Stimulated activated CD4-positive, alpha-beta T cell treated with anti-CD3 and anti-CD28 coated beads, Interleukin-15, amount 100 ng/mL, for 1 hour (primary cell): ENCODE measurements at places on chromosomes 6 and 20.

- no peak for DNase-seq
Observed at GRCh38 chr20:64256282-64256935, 861 bp downstream of the PCMTD2 start.

DNA sequence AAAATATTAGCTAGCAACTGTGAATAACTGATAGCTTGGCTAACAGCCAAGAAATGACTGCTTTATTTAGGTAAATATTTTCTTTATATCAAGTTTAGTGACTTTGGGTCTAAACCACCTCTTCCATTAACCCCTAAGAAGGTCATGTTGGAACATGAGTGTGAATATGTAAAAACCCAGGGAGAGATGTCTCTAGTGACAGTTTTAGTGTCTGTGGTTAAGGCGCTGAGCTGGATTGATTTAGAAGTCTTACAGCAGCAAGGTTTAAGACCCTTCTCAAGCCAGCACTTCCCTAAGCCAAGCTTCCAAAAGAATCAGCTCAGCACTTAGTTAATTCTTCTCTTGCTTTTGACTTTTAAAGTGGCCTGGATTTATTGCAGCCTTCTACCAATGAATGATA lies 11.4 kb upstream of the SIRT5 start:
- DNase-seq: no peak

- no peak for DNase-seq
Observed at GRCh38 chr6:168939796-168940195, 313.9 kb downstream of the THBS2 start.

- no peak for DNase-seq
Observed at GRCh38 chr6:27553123-27553904, 80.4 kb upstream of the ZNF184 start.

DNA sequence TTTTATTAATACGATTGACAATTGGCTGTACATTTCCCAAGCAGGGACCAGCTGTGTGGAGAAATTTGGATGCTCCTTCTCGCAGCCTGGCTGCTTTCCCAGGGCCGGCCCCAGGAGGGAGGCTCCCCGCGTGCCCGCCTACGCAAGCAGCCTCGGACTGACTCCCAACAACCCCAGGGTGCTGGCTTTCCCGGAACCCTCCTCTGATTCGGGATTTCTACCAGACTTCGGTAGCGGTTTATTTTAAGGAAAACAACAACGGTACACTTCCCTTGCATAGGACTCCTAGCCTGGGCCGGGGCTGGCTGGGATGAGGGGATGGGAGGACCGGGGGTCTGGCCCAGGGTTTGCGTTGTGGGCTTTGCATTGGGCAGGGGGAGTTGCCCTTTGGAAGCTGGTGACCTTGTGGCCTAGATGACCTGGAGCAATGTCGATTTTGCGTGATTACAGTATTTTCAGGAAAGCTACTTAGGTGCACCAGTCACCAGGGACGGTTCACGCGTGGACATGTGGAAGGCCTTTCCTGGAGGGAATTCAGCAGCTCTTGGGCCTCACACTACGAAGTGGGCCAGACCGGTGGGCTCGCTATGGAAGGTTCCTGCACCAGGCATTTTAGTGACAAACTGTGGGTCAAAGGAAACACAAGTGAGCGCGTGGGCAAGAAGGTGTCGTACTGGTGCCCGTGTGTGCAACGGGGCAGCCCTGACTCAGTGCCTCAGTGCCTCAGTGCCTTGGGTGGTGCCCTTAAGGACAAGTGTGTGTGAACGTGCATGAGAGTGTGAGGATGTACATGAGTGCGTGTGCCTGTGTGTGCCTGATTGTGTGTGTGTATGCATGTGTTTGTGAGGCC lies 20.7 kb upstream of the PHACTR3 start:
- DNase-seq: no peak

- DNase-seq: no peak
Observed at GRCh38 chr20:41344477-41344876, 3.9 kb downstream of the LPIN3 start.

- DNase-seq: no peak
Observed at GRCh38 chr6:10402648-10403311, 12.1 kb downstream of the TFAP2A start.

DNA sequence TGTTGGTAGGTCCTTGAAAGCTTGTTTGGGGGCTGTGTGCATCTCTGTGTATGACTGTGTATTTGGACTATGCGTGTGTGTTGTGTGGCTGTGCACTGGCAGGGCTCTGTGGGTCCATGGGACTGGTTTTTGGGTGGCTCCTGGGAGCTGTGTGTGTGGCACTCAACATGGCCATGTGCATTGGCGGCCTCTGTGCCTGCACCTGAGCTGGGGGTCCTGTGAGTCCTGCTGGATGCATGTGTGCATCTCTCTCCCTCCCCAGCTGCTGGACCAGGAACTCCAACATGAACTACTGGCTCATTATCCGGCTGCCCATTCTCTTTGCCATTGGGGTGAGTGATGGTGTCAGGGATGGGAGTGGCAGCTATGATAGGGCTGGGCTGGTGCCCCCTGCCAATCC lies 30.1 kb downstream of the GLP1R start:
- DNase-seq: no peak

- DNase-seq: no peak
Observed at GRCh38 chr6:5936631-5937030, 70.1 kb downstream of the NRN1 start.

DNA sequence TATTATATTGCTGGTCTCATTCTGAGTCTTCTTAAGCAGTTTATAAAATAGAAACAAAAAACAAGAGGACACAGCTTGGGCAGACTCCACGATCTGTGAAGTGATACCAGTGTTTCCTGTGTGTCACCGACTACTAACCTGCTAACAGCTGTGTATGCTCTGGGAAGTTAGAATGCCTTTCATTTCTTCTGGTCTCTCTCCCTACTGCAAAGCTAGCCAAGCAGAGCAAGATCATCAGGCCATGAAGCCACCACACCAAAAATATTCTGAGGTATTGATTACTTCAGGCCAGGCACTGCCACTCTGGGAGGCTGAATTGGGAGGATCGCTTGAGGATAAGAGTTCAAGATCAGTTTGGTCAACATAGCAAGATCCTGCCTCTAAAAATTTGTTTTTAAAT lies 46.9 kb upstream of the SMIM29 start:
- DNase-seq: no peak

- DNase-seq: no peak
Observed at GRCh38 chr6:148287623-148288333, 54.9 kb upstream of the SASH1 start.

GRCh38 chr20:46626758-46627157 lies 24.5 kb downstream of the SLC13A3 start:
- DNase-seq: no peak

DNA sequence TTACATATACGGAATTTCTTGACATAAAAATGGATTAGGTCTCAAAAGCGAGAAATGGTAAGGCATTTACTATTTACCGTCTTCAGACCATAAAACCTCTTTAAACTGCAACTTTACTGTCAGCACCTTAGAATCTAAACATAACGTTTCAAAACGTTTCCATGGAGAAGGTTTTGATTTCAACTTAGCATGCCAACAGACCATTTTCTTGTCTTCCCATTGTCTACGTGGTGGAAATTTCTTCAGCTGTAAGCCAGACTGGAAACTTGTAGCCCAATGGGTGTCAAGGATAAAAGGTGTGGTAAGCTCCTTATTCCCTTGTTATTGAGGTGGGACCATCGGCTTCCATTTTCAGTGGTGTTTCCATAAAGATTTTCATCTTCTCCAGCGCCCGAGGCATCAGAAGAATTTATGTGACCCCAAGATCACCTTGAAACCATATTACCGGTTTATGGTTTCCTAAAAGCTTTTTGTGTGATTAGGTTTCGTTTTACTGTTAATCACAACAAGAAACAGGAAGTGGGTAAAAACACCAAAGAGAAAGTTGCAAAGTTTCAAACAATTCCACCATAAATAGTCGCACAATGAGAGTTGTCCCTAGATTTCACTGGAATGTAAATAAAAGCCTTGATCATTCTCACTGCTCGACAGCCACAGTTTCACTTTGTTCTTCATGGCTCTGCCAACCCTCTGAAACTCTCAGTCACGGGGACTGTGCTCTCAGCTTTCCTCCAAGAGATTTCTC lies 63.0 kb upstream of the CD2AP start:
- DNase-seq: no peak

GRCh38 chr6:22899426-22899825 lies 330.1 kb downstream of the HDGFL1 start:
- DNase-seq: no peak

DNA sequence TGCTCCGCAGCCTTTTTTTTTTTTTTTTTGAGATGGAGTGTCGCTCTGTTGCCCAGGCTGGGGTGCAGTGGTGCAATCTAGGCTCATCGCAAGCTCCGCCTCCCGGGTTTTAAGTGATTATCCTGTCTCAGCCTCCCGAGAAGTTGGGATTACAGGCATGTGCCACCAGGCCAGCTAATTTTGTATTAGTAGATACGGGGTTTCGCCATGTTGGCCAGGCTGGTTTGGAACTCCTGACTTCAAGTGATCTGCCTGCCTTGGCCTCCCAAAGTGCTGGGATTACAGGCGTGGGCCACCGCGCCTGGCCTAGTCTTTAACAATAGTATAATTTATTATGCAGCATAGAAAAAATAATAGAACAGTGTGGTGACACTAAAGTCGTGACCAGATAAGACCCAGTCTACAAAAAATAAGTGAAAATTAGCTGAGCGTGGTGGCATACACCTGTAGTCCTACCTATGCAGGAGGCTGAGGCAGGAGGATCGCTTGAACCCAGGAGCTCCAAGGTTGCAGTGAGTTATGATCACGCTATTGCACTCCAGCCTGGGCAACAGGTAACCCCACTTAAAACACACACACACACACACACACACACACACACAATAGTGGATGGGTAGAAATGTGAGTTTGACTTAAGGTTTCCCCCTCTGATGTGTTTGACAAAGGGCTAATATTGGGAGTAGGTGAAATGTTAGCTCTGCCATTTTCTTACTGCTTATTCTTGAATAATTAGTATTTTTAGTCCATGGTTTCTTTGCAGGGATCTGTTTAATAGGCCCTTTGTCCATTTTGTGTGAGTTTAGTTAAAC lies 6.5 kb downstream of the PIM1 start:
- no peak for DNase-seq

DNA sequence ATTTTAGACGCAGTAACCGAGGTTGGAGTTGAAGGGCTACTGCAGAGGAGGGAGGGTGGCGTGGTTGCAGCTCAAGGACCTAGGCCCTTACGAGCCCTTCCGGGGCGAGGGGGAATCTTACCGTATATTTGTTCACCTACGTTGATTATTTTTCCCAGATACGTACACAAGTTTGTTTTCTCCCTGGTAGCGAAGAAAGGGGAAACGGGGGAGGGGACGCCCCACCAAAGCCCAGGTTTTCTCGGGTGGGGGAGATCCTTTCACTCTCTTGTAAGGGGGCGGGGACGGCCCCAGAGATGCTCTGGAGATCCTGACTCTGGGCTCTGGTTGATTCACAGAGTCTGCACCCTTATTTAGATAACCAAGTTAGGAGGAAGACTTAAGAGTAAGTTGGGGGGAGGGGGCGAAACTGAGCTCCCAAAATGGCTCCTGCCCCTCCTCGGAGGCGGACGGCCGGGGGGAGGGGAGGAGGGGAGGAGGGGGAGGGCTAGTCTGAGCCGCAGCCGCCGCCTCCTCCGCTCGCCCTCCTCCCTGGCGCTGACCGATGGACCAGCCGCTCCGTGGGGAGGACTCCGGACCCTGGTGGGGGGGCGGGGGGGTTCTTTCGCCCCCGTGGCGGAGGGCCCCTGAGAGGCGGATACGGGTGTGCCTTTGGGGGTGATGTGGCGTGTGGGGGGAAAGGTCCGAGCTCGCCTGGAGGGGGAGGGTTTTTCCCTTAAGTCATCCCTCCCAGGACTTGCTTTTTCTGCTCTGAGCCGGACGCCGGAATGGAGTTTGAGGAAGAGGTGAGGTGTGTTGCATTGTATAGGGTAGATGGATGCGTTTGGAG lies 2.2 kb downstream of the BRD2 start:
- peak; percentile 70 for DNase-seq

DNA sequence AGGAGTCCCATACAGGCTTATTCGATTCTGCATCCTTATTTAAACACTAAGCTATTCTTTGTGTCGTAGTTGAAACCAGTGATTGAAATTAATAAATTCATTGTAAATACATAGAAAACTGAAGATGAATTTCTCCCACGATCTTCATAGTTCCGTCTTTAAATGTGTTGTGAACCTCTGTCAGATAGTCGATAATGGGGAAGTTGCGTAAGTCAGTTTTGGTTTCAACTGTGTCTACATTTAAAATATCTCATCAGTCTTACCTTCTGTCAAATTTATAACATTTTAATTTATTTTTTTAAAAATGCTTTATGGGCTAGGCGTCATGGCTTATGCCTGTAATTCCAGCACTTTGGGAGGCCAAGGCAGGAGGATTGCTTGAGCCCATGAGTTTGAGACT lies 12.7 kb downstream of the STX11 start:
- no peak for DNase-seq

DNA sequence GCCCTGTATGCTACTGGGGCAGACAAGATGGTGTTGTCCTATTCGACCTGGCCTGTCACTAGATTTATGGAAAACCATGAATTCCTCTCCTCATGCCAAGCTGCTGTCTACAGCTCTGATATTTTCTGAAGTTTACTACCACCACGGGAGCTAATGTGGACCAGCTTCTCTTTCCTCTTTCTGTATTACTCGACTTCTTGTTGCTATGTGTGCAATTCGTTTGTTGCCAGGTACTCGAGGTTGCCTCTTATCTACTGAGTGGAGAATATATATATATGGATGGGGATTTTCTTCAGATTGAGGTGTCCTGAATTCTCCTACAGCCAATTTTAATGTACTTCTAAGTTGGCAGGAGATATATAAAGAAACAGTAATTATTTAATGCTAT lies 34.7 kb downstream of the MAN1A1 start:
- no peak for DNase-seq

- DNase-seq: no peak
Observed at GRCh38 chr6:137659871-137660270, 165.7 kb upstream of the OLIG3 start.
